Stimulated activated CD8-positive, alpha-beta memory T cell treated with anti-CD3 and anti-CD28 coated beads, Interleukin-7, amount 100 ng/mL, for 1 hour (primary cell): ENCODE measurements at places on chromosomes 1 and 21.

- no peak for DNase-seq
Observed at GRCh38 chr1:91771717-91772116, 114.2 kb downstream of the TGFBR3 start.

- DNase-seq = peak; percentile 83
Observed at GRCh38 chr1:110209715-110210603, at the start of gene KCNC4. TSS of gene KCNC4 (plus strand) at chr1:110210314. CDS start at chr1:110211500, 1,186 bp downstream.

GRCh38 chr1:211606332-211606913 is 27.5 kb upstream of the SLC30A1 start:
- no peak for DNase-seq

GRCh38 chr1:33255347-33256220 is 708 bp upstream of the ZNF362 start:
- no peak for DNase-seq

DNA sequence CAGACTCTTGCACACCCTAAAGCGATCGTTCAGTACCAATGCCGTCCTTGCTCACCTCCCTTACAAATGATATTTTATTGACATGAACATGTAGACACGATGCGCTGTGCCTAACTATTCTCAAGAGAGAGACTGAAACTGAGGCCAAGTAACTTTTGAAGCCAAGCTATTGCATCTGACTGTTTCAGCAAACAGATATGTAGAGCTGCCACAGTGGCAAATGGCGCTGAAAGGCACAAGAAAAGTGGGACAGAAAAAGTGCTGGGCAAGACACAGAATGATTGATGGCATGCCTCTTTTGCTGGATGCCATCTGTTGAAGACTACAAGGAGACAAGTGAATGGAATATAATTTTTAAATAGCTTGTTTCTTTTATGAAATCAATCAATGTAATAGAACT is 1157.2 kb upstream of the ADGRL4 start:
- no peak for DNase-seq

DNA sequence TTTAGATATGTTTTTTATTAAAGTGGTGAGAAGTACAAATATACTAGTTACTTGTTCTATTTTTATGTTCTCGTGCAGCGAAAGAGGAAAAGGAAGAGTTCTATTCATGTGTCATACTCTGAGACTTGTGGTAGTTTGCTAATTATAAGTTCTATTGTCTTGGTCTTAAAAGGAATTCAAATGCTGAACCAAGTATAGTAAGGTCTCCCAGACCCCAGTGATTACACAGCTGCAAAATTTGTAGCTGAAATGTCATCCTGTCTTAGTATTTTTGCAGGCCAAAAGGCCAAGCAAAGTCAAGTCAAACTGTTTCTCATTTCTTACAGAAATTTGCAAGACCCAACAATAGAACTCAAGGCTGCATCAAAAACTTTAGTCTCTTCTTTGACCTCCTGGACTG is 268.7 kb downstream of the CHRM3 start:
- DNase-seq = no peak
